ENCODE measurements at places on chromosomes 6 and 20.

DNA sequence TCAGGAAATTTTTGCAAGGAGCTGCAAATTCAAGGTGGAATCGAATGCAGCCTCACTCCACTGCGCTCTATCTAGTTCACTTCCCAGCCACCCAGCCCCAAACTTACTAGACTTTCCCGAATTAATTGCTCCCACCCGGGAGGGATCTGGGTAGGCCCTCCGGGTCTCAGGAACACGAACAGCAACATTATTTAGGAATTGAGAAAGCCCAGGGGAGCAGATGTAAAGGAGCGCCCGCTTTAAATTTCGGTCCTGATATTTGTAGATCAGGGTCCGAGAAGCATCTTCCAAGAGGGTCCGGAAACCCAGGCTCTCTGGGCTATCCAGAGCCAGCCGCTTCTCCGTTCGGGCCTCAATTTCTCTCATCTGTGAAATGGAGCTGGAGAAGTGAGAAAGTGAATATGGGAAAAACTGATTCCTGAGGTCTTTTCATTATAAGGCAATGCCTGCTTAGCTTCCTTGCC, 490 bp upstream of the ID1 start:
- no peak for DNase-seq

- DNase-seq = no peak
These were observed 96.6 kb upstream of the SUPT3H start for GRCh38 chr6:45474376-45474775.

GRCh38 chr6:16697437-16698161, 63.7 kb downstream of the ATXN1 start:
- peak; percentile 40 for DNase-seq

DNA sequence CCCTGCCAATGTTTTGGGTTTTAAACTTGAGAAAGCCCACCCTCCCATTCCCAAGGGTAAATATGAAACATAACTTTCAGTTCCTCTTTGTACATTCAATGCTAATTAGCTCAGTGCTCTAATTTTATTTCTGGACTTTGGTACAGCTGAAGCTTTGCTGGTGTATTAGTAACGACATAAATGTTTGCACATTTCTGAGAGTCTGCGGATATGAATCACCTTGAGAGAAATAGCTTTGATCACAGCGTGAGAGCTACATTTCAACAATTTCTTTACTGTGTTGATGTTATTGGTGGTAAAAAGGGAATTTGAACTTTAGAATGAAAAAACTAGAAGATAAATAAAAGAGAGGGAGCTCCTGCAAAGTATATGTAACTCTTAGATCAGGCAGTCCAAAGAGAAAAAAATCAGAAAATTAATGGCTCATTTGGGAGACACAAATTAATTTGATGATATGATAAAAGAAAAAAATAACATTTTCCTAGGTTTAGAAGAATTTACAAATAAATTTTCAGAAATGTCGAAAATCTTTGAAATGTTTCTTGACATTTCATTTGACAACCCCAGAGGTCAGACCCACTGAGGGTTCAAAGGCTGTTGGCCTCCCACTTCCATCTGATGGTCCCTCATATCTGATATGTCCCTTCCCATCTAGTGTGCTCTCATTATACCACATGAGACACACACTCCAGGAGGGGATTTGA, 38.5 kb upstream of the CAP2 start:
- no peak for DNase-seq

- DNase-seq = no peak
These were observed 15.3 kb upstream of the MMP9 start for GRCh38 chr20:45993197-45993951.

- no peak for DNase-seq
These were observed 27.2 kb downstream of the DSE start for GRCh38 chr6:116397914-116398313.

GRCh38 chr20:6418732-6419131, 295.9 kb upstream of the FERMT1 start:
- DNase-seq = no peak

- no peak for DNase-seq
These were observed 207.5 kb upstream of the ASCC3 start for GRCh38 chr6:101088594-101088993.

GRCh38 chr6:138328210-138328609, 49.5 kb upstream of the SMIM28 start:
- DNase-seq = no peak

- no peak for DNase-seq
These were observed 320.0 kb downstream of the GJA1 start for GRCh38 chr6:121755485-121755884.

DNA sequence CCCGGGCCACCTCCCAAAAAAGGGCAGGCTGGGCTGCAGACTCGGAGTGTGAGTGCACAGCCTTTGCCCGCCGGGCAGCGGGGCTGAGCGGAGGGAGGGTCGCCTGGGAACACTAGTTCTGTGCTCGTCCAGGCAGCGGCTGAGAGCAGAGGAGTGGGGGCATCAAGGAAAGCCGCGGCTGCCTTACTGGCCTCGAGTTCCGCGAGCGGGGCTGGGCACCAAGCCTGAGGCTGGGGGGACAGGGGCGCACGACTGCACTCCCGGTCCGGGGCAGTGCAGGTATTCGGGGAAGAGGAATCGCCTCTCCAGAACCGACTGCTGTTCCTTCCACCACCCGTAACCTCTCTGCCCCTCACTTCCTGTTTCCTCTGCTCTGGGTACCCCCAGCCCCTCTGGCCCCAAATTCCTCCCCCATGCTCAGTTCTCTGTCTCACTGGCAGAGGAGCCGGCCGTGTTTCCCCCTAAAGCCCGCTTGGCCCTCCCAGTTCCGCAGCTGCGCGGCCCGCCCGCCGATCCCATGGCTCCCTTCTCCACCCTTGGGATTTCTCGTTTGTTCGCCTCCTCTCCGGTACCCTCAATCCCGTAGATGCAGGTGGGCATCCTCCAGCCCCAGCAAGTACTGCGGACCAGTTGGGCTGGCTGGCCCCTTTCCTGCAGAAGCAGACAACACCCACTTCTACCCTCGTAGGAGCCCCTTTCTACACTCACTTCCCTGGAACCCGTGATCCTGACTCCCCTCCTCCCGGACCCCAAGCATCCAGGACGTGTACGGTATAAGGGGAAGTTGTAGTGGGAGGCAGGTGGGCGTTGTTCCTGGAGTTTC, 5.1 kb downstream of the RING1 start:
- DNase-seq = no peak

- no peak for DNase-seq
These were observed 20.6 kb upstream of the CHMP4B start for GRCh38 chr20:33790566-33790965.

GRCh38 chr6:91482498-91482897, 895.6 kb upstream of the MAP3K7 start:
- peak; percentile 20 for DNase-seq

GRCh38 chr6:42315991-42316970, 98.6 kb upstream of the MRPS10 start:
- DNase-seq = no peak

DNA sequence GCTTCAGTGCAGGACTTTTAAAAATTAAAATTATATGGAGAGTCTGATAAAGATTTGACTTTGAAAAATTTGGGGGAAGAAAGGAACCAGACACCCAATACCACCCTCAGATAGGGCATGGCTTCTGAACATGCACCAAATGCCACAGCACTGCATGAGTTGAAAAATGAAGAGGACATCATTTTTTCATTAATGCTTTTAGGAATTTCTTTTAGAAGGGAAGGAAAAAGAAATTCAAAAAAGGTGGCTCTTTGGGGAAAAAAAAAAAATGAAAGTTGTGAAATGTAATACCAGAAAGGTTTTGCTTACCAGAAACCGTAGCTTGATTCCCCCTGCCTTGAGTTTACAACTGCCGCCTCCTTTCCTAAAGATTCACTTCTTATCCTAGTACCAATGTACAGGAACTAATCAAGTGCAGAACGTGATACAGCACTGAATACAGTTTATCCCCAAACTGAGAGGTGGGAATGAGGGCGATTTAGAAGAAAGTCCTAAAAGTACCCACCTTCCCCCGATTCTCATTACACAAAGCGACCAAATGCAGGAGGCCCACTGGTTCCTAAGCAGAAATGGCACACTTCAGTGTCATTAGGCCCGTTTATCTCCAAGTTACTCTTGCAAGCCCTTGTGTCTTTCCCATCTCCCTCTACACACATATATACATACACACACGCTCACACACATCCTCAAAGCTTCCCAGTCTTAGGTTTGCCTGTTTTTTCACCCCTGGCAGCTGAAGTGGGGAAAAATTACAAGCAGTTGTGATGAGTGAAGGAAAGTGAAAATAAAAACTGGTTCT, 2.8 kb downstream of the PPP1R10 start:
- DNase-seq = no peak

DNA sequence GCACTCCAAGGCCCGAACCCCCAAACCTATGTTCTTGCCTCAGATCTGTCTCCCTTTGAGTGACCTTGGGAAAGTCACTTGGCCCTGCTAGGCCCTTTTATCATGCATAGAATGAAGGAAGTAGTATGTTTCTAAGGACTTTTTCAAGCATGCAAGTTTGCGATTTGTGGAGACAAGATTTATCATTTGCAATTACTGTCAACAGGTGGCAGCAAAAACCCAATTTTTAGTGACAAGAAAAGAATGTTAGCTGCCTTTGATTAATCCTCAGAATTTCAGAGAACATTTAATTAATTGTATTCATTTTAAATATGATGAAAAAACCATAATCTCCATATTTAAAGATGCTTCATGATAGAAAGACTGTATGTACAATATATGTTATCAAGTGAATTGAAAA, 28.3 kb upstream of the PREP start:
- peak; percentile 41 for DNase-seq

DNA sequence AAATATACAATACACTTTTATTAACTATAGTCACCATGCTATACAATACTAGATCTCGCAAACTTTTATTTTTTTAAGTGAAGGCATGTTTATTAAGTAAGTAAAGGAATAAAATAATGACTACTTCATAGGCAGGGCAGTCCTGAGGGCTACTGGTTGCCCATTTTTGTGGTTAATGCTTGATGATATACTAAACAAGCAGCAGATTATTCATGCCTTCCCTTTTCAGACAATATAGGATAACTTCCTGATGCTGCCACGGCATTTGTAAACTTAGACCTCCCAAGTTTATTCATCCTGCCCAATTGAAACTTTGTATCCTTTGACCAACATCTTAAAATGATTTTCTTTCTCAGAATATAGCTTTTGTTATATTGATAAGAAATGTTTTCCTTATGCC, 24.7 kb upstream of the HIVEP1 start:
- no peak for DNase-seq

- no peak for DNase-seq
These were observed 12.4 kb downstream of the PKIG start for GRCh38 chr20:44594730-44595129.

GRCh38 chr20:49892817-49893216, 22.5 kb downstream of the SPATA2 start:
- no peak for DNase-seq

DNA sequence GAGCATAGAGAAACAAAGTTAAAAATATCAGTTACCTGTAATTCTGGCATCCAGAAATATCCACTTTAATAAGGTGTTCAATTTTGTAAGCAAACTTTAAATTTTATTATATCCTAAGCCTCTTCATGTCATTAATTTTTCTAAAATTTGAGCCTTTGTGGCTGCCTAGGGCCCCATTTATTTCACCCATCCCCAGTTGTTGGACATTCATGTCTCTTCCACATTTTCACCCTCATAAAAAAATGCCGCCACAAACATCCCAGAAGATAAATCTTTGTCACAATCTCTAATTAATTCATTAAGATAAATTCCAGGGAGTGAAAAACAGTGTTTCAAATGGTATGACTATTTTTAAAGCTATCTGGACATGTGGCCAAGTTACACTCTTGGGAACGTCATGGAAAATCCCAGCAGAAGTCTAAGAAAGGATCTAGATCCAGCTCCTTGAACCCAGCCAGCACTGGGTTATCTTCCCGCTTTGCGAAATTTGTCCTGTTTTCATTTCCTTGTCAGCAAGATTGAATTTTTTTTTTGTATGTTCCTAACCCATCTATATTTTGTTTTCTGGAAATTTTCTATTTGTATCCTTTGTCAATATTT, 97.2 kb downstream of the TMEM242 start:
- DNase-seq = no peak

GRCh38 chr6:14520536-14520935, 403.0 kb downstream of the CD83 start:
- no peak for DNase-seq

- no peak for DNase-seq
These were observed 33.0 kb downstream of the METTL24 start for GRCh38 chr6:110325197-110325596.

- no peak for DNase-seq
These were observed 32.8 kb upstream of the GMPR start for GRCh38 chr6:16205377-16206144.

- no peak for DNase-seq
These were observed 199.6 kb downstream of the GMPR start for GRCh38 chr6:16437984-16438383.

DNA sequence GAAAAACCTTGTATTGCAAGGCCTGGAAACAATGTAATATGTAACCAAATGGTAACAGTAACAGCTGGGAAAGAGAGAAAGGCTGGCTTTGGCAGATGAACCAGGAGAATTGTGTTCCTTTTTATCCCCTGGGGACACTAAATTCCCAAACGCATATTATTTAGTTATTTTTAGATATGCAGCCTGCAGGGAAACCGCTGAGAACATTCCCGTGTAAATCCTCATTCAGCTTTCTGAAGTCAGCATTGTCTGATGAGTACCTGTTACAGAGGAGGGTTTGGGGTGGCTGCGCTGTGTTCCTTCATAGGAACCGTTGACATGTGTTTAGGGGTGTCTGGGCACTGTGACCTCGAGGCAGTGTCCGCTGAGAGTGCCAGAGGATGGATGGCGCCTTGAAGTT, 101.3 kb downstream of the SMOC2 start:
- DNase-seq = no peak

GRCh38 chr6:97885828-97886227, 602.8 kb upstream of the MMS22L start:
- no peak for DNase-seq

- DNase-seq = no peak
These were observed 80.5 kb downstream of the CEBPB start for GRCh38 chr20:50271176-50271575.

DNA sequence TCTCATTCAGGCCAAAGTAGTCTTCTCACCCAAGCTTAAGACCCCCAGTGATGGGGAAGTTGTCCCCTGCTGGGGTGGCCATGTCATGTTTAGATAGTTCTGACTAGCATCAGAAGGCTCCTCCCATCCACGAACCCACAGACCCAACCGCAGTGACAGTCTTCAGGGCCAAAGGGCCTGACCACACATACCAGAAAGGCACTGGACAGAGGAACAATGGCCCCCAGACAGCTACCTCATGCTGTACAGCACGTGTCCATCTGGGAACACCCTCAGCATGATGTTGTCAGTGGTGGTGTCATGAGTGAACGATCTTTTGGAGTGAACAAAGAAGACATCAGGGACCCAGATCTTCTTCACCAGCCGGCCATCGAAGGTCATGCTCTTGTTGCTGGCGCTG, 46.3 kb downstream of the GABRR2 start:
- DNase-seq = no peak

GRCh38 chr6:33592595-33593413, 12.7 kb upstream of the BAK1 start:
- no peak for DNase-seq

DNA sequence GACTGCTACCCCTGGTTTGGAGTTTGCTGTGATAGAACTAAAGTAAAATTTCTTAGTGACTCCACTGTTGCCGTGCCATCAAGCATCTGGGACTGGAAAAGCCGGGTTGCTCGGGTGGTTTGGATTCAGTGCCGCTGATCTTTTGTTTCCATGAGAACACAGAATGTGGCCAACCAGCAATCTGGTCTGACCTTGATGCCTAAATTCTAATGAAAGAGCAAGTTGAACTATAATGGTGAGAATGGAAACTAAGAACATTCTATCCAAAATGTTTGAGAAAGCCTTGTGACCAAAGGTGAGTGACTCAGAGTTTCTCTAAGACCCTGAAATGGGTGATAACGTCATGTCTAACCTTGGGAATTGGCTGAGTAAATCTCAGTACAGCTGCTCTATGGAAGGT, 9.9 kb upstream of the PI16 start:
- DNase-seq = no peak

All from KG1 (cell line).